NCI-H1436 treated with DMSO at 0.1 percent for 48 hours (cell line): ENCODE measurements at places on chromosomes 2 and 18.

DNA sequence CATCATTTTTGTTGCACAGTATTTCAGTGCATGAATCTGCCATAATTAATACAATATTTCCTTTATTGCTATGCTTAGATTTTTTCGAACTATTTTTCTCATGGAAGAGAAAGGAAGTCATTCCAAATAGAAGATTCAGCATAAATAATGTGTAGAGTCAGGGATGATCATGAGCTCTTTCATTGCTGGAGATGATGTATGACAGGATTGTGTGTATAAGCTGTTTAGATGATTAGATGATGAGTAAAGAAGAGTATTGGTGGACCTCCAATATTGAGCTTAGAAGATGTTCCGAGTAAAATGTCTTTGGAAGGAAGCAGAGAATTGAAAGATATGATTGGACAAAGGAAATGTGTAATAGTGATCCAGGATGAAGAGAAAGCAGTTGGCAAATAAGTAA is 364.5 kb downstream of the PARD3B start:
- no peak for DNase-seq

DNA sequence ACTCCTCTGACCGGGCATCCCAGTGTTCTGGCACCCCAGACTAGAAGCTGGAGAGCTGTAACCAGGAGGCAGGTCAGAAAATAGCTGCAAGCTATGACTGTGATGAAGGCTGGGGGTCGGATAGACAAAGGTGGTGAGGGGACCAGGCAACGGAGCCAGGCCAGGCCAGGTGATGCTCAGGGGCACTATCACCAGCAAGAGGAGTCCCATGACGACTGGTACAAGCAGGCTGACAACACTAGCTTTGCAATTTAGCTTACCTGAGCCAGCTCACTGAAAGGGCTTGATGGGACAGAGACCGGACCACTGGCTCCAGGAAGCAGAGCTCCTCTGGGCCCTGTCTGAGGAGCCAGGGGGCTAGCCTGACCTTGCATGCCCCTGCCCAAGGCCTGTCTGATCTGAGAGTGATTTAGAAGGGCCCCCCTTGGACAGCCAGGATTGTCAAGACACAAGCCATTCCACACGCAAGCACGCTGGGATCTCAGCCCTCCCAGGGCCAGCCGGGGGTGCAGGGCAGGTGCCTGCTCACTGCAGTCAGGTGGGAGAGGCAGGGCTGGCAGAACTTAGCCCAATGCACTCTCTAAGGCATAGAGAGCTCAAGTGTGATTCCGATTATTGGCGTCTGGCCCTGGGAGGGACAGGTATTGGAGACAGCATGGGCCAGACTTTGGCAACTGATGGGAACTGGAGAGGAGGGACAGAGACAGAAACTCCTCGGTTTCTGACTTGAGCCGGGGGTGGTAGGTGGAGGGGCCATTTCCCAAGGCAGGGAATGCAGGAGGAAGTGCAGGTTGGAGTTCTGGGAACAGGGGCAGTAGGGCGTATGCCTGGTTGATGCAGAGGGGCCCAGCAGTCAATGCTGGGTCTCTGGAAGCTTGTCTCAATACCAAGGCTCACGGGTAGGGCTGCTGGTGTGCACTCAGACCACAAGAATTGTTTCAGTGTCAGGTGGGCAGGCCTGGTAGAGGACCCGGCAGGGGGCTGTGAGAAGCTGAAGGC is 47.7 kb downstream of the MYO7B start:
- no peak for DNase-seq

- no peak for DNase-seq
Measured at GRCh38 chr2:226077031-226077430, 677.5 kb downstream of the NYAP2 start.

DNA sequence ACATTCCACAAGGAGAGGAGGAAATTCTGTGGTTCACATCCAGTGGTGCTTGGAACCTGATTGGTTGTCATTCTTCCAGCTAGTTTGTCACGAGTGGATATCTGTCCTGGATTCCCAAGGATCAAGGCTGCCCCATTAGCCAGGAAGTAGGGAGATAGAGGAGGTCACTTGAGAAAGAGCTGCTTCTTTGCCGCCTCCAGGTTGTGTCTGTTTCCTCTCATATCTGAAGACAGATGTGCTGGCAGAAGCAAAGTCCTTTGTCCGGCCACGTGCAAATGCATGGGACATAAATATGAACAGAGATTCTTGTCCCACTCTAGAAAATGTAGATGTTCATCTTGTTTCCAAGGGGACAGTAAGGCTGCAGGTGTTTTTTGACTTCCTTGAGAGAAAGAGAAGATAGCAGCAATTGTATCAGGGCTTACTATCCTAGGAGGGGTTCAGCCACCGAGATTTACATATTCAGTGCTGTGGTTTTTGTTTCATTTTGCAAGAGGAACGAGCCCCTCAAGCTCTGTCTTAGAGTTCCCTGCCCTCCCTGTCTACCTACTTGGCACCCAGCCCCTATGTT is 174.4 kb downstream of the RPIA start:
- no peak for DNase-seq

- no peak for DNase-seq
Measured at GRCh38 chr2:217331523-217332416, 471.9 kb upstream of the TNP1 start.

DNA sequence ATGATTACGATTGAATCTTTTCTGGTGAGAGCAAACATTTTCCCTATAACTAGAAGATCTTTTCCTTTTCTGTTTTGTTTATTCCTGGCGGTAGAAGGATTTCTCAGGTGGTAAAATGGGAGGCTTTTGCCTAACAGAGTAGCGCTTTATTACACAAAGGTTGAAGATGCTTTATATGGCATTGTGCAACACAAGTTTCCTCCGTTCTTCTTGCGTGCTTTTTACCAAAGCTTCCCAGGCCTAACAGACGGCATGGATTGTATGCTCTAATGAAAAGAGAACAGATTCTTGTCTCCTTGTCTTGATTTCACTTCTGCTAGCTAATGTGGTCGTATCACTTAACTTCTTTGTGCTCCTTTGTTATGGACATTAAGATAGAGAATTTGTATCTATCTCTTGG is 43.8 kb downstream of the MYO1B start:
- DNase-seq = no peak

GRCh38 chr2:86646865-86647264 is 23.2 kb upstream of the RNF103 start:
- DNase-seq = no peak
